ENCODE measurements at places on chromosomes 12 and 14.
A peak's percentile ranks its signal among the peaks of the same experiment; 100 is the strongest.

DNA sequence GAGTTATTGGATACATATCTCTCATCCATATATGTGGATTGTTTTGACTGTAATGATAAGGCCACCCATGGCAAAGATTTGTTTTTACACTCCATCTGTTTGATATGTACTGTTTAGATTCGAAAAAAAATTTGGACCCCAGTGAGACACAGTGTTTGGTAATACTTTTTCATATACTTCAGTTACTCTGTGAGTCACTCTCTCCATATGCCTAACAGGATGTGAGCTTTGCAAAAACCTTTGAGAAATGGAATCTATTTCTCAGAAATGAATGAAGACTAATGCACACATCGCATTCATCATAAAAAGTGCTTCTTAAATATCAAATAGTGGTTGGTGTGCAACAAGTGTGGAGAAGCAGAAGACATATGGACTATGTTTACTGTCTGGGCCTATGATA lies 781.5 kb downstream of the SLC6A15 start:
- no peak for DNase-seq

DNA sequence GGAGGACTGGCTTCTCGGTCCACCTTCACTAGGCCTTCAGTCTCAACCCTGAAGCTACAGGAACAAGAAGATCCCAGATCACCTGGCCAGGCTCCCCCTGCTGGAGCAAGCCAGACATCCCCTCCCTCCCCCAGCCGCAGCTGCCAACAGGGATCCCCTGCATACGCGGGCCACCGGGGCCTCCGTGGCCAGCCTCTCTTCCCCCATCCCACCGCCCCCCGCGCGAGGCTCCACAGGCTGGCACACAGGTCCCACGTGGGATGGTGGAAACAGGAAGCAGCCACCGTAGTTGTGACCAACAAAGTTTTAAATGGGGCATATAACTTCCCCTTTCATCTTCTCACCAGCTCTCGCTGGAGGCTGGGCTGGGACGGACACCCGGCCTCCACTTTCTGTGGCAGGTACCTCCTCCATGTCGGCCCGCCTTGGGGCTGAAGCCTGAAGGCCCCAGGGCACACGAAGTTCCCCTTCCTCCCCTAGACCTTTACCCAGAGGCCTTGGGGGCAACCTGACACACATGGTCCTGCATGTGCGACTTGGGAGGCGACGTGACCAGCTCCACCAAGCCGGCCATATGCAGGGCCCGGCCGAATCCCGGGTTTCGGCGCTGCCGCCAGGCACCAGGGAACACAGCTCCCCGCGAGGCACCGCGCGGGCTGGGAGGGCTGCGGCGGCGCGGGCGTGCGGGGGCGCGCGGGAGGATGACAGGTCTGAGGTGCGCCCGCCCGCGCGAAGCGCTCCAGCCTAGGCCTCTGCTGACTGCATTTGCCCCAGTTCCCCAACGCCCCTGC lies 44.4 kb upstream of the PNMA1 start:
- DNase-seq: peak; percentile 74

- no peak for DNase-seq
Measured at GRCh38 chr12:64669270-64669842, 59.1 kb downstream of the RASSF3 start.

- DNase-seq: no peak
Measured at GRCh38 chr12:47755655-47756562, 2.8 kb downstream of the RAPGEF3 start.

DNA sequence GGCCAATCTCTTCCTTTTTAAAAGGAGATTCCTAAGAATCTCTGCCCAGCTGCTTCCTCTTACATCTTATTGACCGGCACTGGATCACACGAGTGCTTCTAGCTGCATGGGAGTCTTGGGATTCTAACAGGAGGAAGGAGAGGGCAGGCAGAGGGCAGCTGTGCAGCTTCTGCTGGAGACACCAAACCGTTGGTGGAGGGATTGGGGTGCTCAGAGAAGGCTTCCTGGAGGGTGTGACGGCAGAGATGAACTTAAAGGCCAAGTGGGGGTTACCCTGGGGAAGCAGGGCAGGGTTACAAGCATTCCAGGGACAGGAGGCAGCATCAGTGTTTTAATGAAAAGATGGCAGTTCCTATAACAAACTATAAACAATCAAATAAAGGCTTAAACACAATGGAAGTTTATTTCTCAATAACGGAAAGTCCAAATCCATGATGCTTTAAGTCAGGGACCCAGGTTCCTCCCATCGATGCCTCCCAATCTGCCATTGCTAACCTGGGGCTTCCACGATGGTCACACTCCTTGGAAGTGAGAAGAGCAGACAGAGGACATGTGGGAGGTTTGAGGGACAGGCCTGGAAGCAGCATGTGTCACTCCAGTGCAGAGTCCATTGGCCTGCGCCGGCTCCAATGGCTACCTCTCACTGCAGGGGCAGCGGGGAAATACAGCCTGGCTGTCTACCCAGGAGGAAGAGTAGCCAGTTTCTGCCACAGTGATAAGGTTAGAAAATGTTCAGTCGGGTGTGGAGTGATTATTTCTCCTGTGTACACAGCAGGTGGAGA lies 53.1 kb upstream of the DDX11 start:
- DNase-seq: no peak

DNA sequence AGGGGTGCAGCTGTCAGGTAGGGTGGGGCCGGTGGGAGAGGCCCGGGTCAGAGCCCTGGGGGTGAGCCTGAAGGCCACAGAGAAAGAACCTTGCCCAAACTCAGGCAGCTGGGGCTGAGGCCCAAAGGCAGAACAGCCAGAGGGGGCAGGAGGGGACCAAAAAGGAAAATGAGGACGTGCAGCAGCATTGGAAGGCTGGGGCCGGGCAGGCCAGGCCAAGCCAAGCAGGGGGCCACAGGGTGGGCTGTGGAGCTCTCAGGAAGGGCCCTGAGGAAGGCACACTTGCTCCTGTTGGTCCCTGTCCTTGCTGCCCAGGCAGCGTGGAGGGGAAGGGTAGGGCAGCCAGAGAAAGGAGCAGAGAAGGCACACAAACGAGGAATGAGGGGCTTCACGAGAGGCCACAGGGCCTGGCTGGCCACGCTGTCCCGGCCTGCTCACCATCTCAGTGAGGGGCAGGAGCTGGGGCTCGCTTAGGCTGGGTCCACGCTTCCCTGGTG lies 10.5 kb downstream of the MMP14 start:
- DNase-seq: peak; percentile 4

DNA sequence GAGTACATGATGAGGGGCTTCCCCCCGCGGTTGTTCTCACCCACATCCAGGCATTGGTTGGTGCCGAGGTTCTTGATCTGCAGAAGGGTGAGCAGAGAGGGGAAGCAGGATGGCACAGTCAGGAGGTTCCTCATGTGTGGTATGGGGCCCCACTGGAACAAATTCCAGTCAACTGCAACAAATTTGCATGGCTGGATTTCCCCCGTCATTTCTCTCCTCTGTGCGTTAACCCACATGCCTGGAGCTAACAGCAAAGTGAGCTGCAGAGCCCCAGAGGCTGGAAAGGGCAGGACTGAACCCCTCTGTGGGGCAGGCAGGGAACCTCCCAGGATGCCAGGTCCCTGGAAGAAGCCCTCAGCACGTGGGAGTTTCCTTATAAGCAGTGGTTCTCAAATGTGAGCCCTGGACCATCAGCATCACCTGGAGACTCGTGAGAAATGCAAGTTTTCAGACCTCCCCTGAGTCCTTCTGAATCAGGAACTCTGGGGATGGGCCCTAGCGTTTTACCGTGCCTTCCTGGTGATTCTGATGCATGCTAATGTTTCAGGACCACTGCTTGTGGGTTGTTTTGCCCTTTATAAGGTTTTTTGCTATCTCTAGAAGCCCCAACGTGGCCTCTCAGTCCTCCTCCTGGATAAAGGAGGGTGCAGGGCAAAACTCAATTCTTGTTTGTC lies 11.0 kb upstream of the CELA1 start:
- DNase-seq: no peak

DNA sequence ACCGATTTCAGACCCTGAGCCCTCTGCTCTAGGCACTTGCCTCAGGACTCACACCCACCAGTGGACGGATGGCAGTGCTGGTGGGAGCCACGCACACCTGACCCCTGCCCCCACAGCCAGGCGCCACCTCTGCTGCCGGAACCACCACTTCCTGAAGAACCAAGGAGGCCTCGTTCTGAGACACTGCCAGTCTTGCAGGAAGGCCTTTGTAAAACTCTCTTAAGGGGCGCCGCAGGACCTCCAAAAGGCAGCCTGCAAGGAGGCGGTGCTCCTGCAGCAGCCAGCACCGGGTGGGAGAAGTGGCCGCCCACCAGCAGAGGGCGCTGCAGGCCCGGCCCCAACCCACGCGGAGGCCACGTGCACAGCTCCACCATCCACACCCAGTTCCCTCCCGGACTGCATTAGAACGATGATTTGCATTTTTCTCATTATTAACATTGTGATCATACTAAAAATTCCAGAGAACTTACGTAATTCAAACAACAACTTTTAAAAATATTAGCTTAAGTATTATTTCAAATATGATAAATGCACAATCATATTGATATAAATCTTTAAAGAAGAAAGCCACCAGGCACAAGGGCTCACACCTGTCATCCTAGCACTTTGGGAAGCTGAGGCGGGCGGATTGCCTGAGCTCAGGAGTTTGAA lies 12.8 kb downstream of the STX2 start:
- DNase-seq: peak; percentile 75

- no peak for DNase-seq
Measured at GRCh38 chr12:49698619-49699545, 8.3 kb downstream of the FMNL3 start.

DNA sequence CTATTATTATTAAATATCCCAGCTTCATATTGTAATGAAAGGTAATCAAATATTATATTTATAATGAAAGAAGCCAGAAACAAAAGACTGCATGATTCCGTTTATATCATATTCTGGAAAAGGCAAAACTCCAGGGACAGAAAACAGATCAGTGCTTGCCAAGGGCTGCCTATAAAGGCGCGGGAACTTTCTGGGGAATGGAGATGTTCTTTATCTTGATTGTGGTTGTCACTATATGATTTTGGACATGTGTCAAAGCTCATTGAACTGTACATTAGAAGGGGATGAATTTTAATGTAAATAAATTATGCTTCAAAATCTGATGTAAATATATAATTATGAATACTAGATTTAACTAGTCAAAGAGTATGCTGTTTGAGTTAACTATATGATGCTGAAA lies 115.4 kb upstream of the KRAS start:
- DNase-seq: no peak

DNA sequence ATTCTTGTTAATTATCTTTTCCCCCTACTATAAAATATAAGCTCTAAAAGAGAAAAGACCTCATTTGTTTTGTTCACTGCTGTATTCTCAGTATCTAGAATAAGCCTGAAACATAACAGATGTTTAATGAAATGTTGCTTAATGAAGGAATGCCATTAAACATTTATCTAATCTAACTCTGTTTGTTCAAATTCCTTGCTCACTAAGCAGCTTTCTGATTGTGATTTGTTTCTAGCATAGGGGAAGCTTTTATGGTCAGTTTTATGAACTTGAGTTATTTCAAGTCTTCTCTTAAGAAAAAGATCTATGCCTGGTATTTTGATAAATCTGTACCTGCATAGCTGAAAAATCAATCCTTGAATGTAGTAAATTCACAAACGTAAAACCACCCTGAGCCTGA lies 308.6 kb downstream of the CCDC91 start:
- no peak for DNase-seq

DNA sequence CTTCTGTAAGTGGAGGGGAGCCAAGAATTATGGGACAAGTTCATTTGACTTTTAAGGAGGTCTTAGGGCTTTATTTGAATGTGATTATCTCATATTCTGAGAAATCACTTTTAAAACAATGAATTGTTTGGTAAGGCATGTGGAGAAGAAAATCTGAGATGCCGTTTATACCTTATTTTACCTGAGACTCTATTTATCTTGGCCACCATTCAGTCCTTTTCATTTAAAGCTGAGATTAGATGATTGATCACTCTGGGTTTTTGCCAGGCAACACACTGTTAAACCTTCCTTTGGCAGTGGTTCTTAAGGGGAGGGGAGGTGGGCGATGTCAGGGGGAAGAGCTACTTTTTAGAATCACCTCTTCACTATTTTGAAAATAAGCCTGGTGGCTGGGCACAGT lies 11.4 kb downstream of the CAND1 start:
- DNase-seq: no peak

DNA sequence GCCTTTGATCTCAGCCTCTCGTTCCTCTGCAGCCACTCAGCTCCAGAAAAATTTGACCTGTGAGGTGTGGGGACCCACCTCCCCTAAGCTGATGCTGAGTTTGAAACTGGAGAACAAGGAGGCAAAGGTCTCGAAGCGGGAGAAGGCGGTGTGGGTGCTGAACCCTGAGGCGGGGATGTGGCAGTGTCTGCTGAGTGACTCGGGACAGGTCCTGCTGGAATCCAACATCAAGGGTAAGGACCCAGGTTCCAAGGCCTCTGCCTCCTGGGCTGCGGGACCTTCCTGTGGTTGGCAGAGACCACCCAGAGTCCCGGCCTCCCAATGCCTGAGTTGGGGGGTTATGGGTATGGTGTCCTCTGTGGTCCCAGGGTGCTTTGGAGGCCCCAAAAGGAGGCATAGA lies 4.5 kb upstream of the GPR162 start:
- no peak for DNase-seq

GRCh38 chr12:123512838-123513665 lies 20.5 kb downstream of the RILPL1 start:
- DNase-seq: no peak

- no peak for DNase-seq
Measured at GRCh38 chr12:58296863-58297262, 355.5 kb downstream of the ATP23 start.

- no peak for DNase-seq
Measured at GRCh38 chr14:34710006-34710405, 4.4 kb downstream of the CFL2 start.

DNA sequence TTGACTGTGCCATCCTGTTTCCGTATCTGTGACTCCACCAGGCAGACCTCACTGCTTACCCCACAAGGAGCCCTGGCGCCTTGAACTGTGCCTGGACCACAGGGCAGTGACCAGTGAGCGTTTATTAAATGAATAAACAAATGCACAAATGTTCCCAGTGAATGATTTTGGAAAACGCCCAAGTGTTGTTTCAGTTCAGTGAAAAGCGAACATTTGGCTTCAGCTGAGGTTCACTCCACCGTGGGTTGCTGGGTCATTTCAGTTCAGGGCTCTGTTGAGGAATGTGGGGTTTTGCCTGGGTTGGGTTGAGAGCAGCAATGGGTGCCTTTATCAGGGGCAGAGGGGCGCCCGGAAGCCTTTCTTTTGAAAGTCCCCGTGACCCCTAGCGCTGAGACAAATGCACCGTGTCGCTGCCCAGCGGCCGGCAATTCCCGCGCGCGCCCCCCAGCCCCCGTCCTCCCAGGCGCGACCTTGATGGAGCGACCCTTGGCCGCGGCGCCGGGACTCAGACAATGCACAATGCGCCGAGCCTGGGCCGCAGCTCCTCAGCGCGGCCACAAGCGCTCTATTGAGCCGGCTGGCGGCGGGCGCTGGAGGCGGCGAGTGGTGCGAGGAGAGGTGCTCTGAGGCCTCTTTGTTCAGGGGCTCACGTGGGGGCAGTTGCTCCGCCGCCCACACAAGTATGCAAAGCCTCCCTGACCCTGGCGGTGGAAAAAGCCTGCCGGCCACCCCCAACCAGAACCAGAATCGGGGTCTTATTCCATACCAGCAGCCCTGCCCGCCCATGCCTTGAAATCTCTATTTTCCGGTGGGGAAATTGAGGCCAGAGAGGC lies 40.5 kb upstream of the CLMN start:
- no peak for DNase-seq

- no peak for DNase-seq
Measured at GRCh38 chr14:35121026-35121886, 534 bp downstream of the PPP2R3C start.

GRCh38 chr14:76844223-76844622 lies 18.0 kb downstream of the LRRC74A start:
- DNase-seq: no peak

Measured in HEK293T (cell line).